ENCODE measurements at places on chromosomes 3 and 15.

GRCh38 chr3:19392150-19392549, 243.8 kb downstream of the KCNH8 start:
- DNase-seq, result no peak

DNA sequence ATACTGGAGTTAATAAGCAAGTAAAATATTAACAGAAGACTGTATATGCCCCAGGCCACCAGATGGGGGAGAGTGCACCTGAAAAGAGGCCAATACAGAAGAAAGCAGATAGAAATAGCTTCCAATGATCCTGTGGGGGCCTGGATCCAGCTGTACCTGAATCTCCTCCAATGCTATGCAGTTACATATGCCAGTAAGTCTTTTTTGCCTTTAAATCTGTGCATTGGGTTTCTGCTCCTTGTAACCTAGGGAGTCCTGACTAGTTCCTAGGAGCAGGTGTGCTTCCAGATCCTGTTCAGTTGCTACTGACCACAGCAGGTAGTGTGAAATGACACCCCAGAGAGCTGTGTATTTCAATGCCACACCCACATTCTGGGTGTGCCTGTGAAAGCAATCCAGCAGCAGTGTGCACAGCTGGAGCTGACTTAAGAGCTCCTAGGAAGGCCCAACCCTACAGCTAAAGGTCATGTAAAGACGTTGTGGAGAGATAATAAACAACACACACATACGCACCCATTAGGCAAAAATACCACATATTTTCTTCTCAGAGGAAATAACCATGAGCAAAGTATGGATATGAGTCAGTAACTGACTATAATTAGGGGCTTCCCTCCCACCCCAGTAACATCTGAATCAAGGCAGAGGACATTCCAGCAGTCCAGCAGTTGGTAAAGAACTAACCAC, 62.2 kb upstream of the AKAP13 start:
- no peak for DNase-seq

- DNase-seq, result no peak
These were observed 28.5 kb upstream of the SNRK start for GRCh38 chr3:43257850-43258249.

DNA sequence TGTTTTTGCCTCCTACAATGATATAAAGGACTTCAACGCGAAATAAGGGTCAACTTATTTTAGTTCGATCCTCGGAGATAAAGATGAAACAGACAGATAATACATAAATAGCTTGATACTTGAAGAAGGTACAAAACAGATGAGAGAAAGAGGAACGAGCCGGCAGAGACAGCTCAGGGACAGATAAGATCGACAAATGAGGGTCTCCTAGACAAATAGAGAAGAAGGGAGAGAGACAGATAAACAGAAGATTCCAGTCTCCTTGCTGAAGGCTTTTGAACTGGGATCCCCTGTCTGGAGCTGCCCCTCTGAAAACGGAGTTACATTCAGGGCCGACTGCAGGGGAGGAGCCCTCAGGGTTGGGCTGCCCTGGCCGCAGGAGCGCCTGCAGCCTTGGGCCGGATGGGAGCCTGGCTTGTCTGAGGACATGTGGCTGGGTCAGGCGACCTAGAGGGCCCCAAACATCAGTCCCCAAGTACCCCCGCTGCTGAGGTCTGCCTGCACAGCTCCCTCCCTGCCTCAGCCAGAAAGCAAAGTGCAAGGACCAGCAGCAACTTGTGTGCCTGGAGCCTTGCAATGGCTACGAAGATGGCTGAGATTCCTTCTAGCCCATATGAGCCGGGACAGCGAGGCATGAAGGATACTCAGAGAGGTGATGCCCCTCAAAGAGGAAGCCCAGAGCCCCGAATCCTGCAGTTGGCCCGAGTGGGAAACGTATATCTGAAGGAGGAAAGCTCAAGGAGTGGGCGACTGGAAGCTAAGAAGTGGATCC, 926 bp upstream of the SKOR1 start:
- DNase-seq, result no peak

GRCh38 chr3:149009732-149010131, 18.4 kb downstream of the GYG1 start:
- DNase-seq, result no peak

- DNase-seq, result no peak
These were observed 10.3 kb upstream of the ZMAT3 start for GRCh38 chr3:179081885-179082284.

- no peak for DNase-seq
These were observed 36.8 kb downstream of the ADCY5 start for GRCh38 chr3:123412076-123412475.

GRCh38 chr15:66863390-66864085, 161.5 kb downstream of the SMAD6 start:
- DNase-seq, result no peak

DNA sequence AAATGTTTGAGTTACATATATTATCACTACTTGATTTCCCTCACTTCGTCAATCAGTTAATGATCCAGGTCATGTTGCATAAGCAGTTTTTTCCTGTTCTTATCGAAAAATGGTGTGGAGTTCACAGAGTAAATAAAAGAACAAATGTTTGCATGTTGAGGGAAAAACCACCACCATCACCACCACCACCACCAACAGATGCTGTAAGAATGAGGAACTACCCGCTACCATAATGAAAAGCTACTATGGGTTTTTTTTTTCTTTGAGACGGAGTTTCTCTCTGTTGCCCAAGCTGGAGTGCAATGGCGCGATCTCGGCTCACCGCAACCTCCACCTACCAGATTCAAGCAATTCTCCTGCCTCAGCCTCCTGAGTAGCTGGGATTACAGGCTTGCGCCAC, 27.6 kb downstream of the RUBCN start:
- DNase-seq, result no peak

- no peak for DNase-seq
These were observed 254.8 kb upstream of the TPRG1 start for GRCh38 chr3:188916934-188917401.

DNA sequence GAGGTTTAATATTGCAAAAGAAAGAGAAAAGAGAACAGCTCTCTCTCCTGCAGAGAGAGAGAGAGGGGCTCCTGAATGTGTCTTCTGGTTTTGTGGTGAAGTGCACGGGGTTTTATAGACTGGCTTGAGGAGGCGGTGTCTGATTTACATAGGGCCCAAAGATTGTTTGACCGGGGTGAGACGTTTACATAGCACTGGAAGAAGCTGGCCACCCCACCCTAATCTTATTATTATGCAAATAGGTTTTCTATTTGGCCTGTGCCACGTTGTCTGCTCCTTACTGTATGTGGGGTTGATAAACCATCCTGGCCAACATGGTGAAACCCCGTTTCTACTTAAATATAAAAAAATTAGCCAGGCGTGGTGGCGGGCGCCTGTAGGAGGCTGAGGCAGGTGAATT, 268.6 kb downstream of the SV2B start:
- no peak for DNase-seq

GRCh38 chr3:43580181-43580580, 41.6 kb downstream of the ANO10 start:
- no peak for DNase-seq

DNA sequence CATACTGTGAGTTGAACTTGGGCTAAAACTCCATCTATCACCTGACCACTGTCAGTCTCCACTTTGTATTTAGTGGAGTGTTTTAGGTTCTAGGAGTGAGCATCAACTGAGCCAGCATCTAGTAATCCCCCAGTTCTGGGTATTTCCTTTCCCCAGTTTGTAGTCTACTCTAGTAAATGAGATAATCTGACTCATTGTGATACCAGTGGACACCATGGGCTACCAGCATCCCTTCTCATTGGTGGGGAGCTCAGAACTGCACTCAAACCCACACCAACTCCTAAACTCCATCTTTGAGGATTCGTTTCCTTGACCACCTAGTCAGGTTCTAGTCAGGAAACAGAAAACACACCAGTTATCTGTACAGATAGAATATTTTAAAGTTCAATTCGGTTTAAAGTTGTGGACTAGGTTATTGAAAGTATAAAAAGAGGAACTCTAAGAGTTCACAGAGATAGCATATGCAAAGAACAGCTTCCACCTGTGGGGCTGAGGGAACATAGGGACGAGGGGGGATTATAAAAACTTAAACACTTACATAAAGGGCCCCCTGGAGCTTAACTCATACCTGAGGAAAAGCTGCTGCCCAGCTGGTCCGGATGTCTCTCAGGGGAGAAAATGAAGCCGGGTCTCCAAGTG, 36.0 kb downstream of the LEO1 start:
- no peak for DNase-seq

- DNase-seq, result no peak
These were observed 393.6 kb downstream of the OTOL1 start for GRCh38 chr3:161890147-161890625.

GRCh38 chr3:186261638-186262037, 100.4 kb downstream of the DGKG start:
- peak; percentile 12 for DNase-seq

DNA sequence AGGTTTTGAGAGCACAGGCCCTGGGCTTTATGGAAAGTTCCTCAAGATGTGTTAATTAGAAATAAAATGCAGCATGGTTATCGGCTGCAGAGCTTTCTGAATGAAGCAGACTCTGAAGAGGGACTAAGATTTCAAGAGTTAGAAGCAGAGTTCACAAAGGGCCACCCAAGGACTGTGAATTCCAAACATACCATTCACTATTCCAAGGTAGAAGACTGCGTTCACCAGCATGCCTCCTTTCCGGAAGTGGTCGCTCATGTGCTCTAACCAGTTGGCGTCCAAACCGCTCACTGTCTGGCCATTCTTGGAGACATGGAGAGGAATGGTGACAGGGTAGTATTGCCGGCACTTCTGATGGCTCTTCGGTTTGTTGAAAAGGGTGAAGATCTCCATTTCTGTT, 104.9 kb downstream of the OXNAD1 start:
- DNase-seq, result no peak

- no peak for DNase-seq
These were observed 3.9 kb upstream of the TGM4 start for GRCh38 chr3:44870375-44871061.

GRCh38 chr15:32730677-32731654, 13.2 kb downstream of the GREM1 start:
- DNase-seq, result peak; percentile 46

DNA sequence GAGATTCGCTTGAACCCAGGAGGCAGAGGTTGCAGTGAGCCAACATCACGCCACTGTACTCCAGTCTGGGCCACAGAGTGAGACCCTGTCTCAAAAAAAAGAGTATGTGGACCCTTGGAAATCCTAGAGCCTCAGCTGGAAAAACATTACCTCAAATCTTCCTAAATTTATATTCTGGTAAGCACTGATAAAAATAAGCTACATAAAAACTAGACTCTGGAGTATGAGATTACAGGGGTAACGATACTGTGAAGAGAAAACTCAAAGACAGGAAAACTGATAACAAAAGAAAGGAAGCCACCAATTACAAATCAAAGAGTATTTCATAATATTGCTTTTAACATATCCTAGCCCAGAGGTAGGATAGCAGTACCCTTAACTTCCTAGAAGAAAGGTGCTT, 30.3 kb downstream of the SETD2 start:
- no peak for DNase-seq

DNA sequence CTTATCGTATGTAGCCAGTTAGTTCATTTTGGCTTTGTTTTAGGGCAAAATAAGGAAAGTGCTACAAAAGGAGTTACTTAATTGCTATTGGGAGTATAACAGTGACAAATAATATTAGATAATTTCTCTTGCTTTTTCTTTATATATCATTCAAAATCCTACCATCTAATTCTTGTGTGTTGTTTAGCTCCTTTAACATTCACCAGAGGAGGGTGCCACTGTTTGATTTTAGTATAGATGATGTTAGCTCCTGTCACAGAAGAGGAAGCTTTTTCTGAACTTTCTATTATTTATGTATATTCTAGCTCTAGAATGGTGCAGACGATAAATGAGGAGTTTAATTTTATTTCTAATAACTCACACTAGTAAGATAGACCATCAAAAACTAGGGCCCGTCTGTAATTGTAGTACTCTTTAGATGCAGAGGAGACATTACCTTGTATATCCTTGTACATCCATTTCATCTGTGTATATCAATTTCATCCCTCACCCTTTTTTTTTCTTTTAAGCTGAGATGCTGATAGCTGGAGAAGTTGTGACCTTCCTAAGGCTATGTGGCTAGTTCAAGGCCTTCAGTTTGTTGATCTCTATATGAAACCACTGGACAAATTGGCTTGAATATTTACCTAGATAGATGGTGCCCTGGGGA, 3.0 kb downstream of the PPM1L start:
- DNase-seq, result no peak

DNA sequence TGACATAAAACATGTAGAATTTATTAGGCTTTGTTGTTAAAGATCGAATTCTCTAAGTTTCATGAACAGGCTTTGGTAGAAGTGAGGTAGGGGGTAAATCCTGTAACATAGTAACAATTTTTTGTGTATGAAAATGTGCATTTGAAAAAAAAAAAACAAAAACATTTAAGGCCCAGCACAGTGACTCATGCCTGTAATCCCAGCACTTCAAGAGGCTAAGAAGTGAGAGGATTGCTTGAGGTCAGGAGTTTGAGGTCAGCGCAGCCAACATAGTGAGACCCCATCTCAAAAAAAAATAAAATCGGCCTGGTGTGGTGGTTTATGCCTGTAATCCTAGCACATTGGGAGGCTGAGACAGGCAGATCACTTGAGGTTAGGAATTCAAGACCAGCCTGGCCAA, 26.8 kb upstream of the PPP4R2 start:
- DNase-seq, result no peak

DNA sequence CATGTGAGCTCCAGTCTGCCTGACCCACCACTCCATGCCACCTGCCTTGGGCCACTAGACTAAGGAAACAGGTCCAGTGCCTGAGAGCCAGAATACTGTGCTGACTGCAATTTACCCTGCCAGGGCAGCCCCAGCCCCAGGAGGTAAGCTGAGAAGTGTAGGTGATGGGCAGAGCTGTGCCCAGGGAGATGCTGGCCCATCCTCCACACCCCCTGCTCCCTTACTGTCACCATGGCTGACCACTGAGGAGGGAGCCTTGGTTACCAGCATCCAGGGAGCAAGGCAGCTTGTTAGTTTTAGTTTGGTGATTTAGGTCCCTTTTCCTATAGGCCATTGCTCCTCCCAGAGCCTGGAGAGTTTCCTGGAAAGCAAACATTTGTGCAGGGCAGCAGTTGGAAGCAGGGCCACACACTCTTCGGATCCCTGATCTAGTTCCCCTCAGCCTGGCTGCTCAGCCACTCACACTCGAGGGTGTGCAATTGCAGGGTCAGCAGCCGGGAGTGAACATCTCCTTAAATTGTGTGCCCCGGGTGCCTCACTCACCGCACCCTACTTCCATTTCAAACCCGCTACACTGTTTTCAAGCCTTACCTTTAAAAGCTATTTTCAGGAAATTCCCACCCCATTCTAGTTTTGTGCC, 2.0 kb downstream of the GALNT15 start:
- DNase-seq, result no peak

DNA sequence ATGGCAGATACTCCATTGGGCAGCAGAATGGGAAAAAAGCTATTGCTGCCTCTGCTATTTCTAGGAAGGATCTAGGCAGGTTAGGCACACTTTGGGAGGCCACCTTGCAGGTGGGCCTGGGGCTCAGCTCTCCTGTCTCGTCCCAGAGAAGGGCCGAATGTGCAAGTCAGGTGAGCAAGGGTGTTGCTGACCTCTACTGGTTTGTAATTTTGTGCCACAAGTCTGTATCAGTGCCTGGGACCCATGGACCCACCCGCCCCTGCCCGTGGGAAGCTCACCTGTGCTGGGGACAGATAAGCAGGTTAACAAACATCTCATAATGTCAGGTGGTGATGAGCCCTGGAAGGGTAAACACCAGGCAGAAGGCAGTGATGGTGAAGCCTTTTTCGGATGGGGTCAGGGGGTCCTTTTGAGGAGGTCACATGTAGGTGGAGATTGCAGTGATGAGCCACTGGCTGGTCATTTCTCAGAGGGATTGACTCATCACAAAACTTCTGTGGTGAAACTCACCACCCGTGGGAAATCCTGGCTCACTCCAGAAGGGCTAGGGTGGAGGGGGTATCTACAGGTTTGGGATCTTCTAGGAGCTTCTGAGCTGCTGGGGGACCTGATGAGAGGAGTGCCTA, 161.3 kb downstream of the KLF13 start:
- no peak for DNase-seq

GRCh38 chr3:32423534-32423933, 31.9 kb downstream of the CMTM7 start:
- DNase-seq, result no peak

Measured in HEK293T (cell line).